ENCODE measurements at places on chromosomes 12 and 14. TPM values are rescaled to one million over a fixed set of nuclear protein-coding genes. Genes with fewer than 3 reads are reported as not detected.

Gene AICDA
- total RNA-seq, result 27.6 TPM

Gene CLEC1A
- total RNA-seq, result not detected

Gene TAS2R13
- not detected for total RNA-seq

Gene SERPINA1
- 1.1 TPM for total RNA-seq

Gene PITPNM2
- total RNA-seq, result 4.7 TPM

Gene PRB2
- total RNA-seq, result not detected

Gene YAF2
- total RNA-seq, result 46.1 TPM

Gene RTL1
- total RNA-seq, result not detected

Gene DPY19L2
- 0.70 TPM for total RNA-seq

Gene RAB21
- 55.0 TPM for total RNA-seq

Gene NR4A1
- total RNA-seq, result not detected

Gene MYO1A
- not detected for total RNA-seq

Gene FIGNL2
- 1.7 TPM for total RNA-seq

Gene CCDC175
- total RNA-seq, result not detected

Gene CLEC7A
- not detected for total RNA-seq

Gene CFAP54
- total RNA-seq, result 1.0 TPM

Gene NRXN3
- not detected for total RNA-seq

Gene TSHR
- not detected for total RNA-seq

Gene GLT1D1
- total RNA-seq, result 3.6 TPM

Gene CNTN1
- not detected for total RNA-seq

Gene ANKRD52
- 15.7 TPM for total RNA-seq

Data from Caki2 (cell line).